NCI-H748 treated with DMSO at 0.1 percent for 48 hours (cell line): ENCODE measurements at places on chromosomes 16 and 17.

DNA sequence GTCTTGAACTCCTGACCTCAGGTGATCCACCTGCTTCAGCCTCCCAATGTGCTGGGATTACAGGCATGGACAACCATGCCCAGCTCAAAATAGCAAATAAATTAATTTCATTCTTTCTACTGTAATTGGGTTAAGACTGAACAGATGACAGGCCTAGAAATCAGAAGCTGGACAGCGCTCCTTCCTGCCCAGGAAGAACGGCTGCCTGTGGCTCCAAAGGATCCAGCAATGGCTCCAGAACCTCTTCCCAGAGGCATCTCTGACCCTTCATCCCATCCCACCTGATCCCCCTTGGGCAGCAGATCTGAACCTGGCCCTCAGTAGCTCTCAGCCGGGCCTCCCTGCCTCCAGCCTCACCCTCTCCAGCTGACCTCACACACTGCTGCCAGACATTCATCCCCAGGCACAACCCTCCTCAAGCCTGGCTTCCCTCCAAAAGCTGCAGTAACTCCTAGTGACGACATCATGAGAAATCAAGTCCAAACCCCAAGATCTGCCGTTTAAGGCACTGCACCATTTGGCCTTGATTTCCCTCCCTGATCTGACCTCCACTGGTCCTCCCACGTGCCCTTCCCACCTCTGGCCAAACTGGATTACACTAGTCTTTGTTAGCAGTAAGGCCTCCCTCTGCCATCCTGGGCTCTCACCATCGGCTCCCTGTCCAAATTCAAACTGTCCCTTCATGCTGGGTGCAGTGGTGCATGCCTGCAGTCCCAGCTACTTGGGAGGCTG, 3.1 kb upstream of the MIF4GD start:
- DNase-seq, result no peak

DNA sequence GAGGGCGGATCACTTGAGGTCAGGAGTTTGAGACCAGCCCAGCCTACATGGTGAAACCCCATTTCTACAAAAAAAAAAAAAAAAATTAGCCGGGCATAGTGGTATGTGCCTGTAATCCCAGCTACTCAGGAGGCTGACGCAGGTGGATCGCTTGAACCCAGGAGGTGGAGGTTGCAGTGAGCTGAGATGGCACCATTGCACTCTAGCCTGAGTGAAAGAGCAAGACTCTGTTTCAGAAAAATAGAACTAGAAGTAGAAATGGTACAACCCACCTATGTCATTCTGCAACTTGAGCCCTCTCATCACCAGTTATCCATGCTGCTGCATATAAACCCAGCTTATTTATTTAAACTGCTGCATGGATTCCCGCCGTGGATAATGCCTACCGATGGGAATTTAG, 1.6 kb downstream of the SCNN1B start:
- DNase-seq, result no peak

GRCh38 chr17:74481621-74482020, 15.2 kb downstream of the CD300A start:
- DNase-seq, result no peak

DNA sequence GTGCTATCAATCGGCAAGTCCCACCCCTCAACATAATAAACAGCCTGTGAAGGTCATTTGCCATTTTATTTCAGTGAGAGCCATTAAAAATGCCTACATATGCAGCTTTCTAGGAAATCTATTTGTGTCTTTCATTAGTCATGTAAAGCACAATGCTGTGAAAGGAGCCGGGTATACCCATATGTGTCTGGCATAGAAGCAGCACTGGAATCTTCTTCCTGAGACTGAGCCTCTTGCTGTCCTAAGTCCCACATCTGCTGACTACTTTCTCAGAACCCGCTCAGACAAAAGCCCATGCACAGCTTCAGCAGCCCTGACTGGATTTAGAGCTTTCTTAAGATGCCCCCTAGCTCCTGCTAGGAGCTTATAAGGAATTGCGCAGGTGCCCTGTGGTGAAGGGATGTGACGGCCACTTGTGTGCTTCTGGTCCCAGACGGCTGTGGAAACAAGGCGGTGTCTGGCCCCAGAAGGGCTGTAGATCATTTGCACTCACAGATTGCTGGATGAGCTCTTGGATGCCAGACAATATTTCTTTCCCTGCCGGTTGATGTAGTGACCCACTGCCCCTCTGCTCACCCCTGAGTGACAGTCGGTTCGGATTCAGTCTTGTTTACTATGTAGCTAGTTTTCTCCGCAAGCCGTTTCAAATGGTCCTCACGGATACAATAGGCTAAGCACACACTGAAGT, 172.2 kb downstream of the ANKFN1 start:
- no peak for DNase-seq

DNA sequence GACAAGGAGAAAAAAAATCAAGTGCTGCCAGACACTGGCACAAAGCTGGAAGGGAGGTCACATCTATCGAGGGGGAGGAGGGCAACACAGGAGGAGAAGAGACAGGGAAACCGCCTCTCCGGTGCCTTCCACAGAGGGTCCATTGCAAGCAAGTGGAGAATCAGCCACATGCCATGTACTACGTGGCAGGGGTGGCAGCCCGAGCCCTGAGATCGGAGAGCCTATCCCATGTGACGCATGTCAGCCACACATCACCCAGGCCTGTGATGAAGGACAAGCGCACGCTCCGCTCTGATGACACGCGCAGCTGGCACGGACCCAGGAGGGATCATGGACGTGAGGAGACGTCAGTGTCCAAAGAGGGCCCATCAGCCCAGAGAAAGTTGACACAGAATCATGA, 30.1 kb downstream of the ADCY9 start:
- DNase-seq, result no peak

DNA sequence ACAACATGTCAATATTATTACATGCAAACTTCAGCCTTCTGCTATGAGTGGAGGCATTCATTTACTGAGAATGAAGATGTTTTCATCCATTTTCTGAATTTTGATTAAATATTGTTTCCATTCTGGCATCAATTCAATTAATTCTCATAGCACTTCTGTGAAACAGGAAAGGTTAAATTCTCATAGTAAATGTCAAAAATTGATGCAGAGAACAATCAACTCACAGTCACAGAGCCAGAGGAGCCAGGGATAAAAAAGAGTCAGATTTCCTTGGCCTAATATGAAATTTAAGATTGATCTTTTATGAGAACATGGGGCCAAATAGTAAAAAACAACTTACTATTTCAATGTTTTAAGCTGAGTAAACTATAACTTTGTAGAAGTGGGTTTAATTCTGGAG, 183.8 kb upstream of the AXIN2 start:
- DNase-seq, result no peak

DNA sequence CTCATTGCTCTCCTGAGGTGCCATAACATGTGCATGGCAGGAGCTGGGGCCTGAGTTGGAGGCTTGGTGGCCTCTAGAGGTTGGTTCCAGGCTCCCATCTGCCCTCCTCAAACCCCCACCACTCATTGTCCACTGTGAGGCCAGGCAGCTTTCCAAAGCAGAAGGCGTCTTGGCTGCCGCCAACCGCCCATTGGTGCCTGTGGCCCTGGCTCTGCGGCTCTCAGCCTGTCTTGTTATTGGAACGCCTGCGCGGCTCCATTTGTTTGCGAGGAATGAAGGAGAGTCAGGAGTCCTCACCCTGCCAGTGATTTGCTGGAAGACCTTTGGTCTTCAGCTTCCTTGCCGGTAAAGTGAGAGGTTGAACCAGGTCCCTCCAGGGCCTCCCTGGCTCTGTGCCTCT, 43.6 kb downstream of the OR1D5 start:
- DNase-seq, result no peak

DNA sequence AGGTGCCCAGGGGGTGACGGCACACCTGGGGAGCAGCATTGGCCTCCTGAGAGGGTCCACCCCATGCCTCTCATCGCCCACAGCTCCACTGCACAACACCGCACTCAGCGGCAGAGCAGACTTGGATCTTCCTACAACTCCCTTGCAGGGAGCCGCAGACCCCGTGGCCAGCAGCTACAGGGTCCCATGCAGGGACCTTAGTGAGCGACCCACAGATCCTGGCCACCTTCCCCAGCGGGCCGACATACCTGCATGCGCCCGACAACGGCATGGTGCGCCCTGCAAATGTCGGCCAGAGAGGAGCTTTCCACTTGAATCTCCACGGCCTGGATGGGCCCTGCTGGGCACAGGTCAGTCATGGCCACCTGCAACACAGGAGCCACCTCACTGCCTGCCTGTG, 8.4 kb downstream of the FAAP100 start:
- no peak for DNase-seq

- DNase-seq, result no peak
Observed at GRCh38 chr16:7585705-7586104, 253.1 kb downstream of the RBFOX1 start.

GRCh38 chr17:3032258-3033247, 30.9 kb downstream of the OR1D5 start:
- no peak for DNase-seq

DNA sequence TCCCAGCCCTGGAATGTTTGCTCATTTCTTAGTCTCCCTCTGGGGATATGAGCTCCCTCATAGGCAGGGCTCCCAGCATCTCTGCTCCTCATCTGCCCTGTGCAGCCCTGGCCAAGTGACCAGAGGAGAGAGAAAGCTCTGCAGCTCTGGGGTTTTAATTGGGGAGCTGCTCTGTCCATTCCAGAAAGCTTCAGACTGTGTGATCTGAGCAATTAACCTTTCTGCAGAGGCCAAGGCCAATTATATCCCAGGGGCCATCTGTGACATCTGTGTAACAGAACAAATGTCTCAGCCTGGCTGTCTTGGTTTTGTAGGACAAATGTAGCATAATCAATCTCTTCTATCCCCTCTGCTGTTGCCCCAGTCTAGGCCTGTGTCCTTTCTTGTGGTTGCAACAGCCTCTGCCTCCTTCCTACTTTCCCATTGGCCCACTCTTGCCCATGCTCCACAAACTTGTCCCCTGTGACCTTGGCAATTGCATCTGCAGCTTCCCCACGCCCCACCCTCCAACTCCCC, 156.0 kb downstream of the GSG1L start:
- no peak for DNase-seq

- DNase-seq, result peak; percentile 50
Observed at GRCh38 chr17:8359769-8360168, 16.7 kb downstream of the KRABD2 start.
